Activated CD4-positive, alpha-beta T cell treated with anti-CD3 and anti-CD28 coated beads, Interleukin-2, amount 50 U/mL, for 24 hours (primary cell): ENCODE measurements at places on chromosomes 1 and 21.
A peak's percentile ranks its signal among the peaks of the same experiment; 100 is the strongest.

DNA sequence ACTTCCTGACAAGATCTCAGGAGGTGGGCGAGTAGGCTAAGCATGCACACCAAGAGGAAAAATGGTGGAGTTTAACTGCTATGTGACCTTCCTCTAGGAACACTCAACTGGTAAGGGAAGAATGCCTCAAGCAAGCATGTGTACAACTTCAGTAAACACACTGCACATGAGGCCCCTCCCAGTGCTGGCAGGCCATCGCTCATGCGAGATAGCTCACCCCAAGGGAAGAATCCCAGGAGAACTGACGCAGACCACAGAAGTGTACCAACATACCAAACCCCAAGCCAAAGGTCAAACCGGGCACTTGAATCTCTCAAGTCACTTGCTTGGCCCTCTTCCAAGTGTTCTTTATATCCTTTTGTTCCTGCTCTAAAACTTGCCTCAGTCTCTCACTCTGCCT is 40.5 kb upstream of the GALNT2 start:
- no peak for DNase-seq

GRCh38 chr21:24894324-24894723 is 713.0 kb downstream of the MRPL39 start:
- no peak for DNase-seq

DNA sequence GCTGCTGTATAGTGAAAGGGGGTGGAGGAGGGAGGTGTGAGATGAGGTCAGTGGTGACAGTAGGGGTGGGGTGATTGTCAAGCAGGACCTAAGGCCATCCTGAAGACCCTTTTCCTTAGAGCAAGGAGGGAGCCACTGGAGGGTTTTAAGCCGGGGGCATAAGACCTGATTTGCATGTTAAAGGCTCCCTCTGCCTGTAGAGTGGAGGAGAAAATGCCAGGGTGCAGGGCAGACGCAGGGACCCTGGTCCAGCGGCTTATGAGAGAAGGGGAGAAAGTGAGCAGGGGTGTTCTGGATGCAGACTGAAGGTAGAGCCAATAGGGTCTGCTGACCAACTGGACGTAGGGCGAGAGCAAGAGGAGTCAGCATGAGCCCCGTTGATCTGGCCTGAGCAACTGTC is 154.1 kb downstream of the TRABD2B start:
- DNase-seq = no peak

DNA sequence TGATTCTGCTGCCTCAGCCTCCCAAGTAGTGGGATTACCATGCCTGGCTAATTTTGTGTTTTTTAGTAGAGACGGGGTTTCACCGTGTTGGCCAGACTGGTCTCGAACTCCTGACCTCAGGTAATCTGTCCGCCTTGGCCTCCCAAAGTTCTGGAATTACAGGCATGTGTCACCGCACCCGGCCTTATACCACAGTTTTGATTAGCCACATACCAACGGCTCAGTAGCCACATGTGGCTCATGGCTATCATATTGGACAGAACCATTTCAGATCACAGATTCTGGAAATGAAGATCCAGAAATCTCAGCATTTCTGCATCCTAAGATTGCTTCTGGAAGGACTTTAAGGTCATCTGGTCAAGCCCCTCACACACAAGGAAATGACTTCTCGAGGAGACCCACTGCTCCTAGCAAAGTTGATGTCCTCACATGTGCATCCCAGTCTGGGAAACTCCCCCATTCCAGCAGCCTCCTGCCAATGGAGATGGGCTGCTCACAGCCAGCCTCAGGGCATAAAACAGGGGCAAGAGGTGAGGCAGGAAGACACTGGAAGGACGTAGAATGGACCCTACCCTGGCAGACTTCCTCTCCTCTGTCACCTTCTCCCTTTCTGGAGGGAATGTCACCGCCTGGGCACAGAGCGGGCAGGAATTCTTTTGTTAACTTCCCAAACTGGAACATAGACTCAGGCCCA is 17.5 kb upstream of the CITED4 start:
- DNase-seq = no peak

DNA sequence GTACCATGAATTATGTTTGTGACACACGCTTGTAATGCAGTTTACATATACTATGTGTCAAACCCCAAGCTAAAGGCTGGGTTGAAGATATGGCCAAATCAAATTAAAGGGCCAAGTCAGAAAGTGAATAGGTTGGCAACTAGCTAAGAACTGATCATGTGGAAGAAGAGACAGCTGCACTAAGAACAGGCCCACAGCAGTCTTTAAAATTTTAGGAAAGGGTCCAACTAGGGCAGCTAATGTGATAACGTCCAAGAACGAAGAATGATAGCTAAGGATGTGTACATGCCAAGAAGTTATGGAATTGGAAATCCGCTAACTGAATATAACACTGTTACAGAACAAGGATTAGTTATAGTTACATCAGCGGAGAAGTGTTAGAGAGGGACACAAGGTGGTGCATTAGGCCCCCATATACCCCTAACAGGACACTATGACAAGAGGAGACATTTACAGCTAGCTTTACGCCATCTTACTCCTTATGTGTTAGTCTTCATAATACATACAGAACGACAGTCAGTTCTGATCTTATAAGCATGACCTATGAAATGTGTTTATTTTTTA is 6.5 kb upstream of the RNF2 start:
- DNase-seq = no peak

- no peak for DNase-seq
These were observed 13.9 kb downstream of the UBIAD1 start for GRCh38 chr1:11286735-11287410.

- DNase-seq = no peak
These were observed 4.3 kb downstream of the OR2T10 start for GRCh38 chr1:248593226-248593625.

GRCh38 chr1:204431310-204432184 is 19.9 kb upstream of the PPP1R15B start:
- peak; percentile 67 for DNase-seq

- no peak for DNase-seq
These were observed 3.5 kb downstream of the MFAP2 start for GRCh38 chr1:16976966-16977365.

GRCh38 chr1:186059752-186060151 is 315.3 kb downstream of the TPR start:
- DNase-seq = no peak

DNA sequence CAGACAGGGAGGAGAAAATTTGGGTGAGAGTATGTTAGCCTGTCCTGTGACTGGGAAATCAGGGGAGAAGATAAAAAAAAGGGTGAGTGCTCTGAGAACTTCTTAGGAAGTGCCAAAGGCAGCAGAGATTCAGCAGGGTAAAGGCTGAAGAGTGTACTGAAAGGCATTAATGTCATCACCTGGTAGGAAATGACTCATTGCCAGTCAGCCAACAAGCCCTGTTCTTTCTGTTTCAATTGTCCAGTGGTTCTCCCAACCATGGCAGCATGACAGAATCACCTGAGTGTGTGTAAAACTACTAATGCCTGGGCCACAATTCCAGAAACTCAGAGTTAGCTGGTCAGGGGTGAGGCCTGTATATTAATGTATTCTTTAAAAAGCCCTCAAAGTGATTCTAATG is 83.5 kb downstream of the INTS7 start:
- DNase-seq = no peak

GRCh38 chr1:23039308-23039826 is 20.1 kb downstream of the KDM1A start:
- DNase-seq = no peak

GRCh38 chr1:64480999-64481772 is 11.3 kb downstream of the CACHD1 start:
- DNase-seq = no peak

GRCh38 chr1:197585809-197586208 is 189.5 kb downstream of the DENND1B start:
- DNase-seq = no peak

DNA sequence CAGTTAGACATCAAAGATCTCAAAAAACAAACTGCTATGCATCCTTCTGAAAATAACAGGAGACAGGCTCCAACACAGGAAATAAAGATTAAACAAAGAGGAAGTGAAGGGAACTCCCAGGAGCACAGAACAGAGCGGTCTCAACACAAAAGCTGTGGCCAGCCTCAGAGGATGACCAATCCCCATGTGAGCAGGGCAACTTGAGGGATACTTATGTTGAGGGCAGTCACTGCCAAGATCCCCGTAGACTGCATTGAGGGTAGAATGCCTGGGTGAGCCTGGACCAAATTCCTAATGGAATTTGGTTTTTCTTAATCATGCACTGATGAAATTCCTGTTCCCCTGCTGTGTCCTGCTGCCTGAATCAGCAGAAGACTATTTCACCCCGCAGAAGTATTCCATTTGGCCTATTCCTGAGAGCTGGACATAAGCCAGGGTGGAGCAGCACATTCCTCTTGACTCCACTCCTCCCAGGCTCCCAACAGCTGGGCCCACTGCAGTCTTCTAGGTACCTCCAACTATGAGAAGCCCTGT is 49.0 kb downstream of the JAK1 start:
- no peak for DNase-seq

- DNase-seq = no peak
These were observed 166.9 kb upstream of the HMGB4 start for GRCh38 chr1:33696962-33697361.

DNA sequence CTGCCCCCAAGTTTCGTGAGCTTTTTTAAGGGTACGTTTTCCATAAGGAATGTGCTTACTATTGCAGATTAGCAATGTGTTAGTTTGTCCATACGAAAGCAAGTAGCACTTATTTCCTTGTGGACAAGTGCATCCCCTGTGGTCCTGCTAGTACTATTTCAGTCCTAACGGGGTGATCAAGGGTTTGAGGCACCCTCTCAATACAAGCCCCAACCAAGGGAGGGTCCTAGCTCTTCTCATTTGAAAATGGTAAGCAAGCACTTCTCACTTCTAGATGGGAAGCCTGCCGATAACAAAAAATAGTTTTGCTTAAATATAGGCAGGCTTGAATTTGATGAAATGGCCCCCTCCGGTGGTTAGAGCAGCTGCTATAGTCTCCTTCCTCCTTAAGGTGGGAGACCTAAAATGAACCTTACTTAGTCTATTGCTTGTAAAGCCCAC is 64.0 kb upstream of the HMCN1 start:
- peak; percentile 25 for DNase-seq

DNA sequence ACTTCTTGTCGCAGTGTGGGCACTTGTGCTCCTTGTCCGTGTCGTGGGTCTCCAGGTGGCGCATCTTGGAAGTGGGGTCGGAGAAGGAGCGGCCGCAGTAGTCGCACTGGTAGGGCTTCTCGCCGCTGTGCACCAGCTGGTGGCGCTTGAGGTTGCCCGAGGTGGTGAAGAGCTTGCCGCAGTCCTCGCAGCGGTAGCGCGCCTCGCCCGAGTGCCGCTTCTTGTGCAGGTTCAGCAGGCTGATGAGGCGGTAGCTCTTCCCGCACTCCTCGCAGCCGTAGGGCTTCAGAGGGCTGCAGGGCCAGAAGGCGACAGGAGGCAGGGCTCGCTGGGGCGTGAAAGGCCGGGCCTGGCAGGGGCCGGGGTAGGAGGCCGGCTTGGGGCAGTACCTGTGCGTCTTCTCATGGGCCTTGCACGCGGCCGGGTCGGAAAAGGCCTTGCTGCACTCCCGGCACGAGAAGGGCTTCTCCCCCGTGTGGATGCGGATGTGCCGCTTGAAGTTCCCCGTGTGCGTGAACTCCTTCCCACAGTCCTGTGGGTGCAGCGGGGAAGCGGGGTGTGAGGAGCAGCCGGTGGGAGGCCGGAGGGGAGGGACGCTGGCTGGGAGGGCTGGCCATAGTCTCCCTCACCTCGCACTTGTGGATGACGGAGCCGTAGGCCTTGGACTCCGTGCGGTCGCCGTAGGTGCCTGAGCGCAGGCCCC is 31.4 kb downstream of the ZBTB17 start:
- no peak for DNase-seq

DNA sequence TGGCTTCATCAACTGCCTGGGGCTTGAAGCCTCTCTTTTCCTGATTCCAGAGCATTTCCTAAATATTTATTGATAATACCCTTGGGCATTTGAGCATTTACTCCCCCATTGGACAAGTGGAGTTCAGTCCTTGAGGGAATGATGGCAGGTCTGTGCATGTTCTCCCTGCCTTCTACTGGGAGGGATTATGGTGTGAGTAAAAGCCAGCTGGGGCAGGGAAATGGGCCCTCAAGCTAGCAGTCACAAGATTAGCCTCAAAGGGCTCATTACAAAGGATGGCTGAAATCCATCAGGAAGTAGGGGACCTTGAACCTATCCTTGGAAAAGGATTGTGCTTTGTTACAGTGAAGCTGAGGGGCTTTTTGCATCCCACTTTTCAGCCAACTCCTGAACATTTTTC is 24.2 kb upstream of the OSBPL9 start:
- no peak for DNase-seq

DNA sequence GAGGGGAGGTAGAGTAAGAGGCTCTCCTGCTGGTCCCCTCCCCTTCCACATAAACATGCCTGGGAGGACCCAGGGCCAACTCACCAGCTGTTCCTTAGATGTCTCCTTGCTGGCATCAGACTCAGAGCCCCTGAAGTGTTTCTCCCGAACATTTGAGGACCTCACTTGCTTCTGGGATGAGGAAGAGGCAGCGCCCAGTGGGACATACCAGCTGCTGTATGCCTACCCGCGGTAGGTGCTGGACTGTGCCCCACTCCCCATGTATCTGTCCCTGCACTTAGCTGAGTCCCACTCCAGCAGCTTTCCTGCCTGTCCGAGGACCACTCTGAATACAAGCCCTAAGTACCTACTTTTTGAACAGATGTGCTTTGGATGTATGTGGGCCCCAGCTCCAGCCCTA is 383 bp downstream of the MPL start:
- DNase-seq = no peak

DNA sequence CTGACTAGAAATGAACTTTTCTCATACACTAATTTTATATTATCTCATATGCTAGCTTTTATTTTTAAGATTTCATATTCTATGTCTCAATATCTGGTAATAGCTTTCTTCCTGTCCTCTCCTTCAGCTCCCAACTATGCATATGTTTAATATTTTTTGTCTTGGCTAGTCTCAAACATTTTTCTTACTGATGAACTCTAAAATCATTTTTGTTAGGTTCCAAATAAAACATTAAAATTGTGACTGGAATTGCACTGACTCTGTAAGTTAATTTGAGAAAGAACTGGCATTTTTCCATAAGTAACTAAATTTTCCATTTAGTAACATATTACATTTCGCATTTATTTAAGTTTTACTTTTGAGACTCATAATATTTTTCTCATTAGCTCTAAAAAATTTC is 368.5 kb upstream of the DPYD start:
- DNase-seq = no peak

DNA sequence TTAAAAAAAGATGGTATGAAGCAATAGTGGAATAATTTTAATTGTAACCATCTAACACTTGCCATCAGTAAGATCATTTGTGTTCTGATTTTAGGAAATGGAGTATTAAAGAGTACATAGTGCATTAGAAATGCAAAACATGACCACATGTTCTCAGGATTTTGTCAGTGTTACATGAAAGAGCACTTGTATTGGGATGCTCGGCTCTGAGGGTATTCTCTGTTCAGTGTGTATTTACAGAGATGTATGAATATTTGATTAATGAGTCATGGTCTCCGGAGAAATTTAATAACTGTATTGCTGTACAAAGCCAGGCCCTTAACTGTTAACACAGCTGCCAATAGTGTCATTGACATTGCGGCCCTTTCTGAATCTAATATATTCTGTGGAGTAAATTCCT is 91.7 kb downstream of the ATG4C start:
- no peak for DNase-seq

GRCh38 chr21:37032877-37033471 is 26.5 kb downstream of the RIPPLY3 start:
- no peak for DNase-seq
